ENCODE measurements at places on chromosomes 2 and 18.

DNA sequence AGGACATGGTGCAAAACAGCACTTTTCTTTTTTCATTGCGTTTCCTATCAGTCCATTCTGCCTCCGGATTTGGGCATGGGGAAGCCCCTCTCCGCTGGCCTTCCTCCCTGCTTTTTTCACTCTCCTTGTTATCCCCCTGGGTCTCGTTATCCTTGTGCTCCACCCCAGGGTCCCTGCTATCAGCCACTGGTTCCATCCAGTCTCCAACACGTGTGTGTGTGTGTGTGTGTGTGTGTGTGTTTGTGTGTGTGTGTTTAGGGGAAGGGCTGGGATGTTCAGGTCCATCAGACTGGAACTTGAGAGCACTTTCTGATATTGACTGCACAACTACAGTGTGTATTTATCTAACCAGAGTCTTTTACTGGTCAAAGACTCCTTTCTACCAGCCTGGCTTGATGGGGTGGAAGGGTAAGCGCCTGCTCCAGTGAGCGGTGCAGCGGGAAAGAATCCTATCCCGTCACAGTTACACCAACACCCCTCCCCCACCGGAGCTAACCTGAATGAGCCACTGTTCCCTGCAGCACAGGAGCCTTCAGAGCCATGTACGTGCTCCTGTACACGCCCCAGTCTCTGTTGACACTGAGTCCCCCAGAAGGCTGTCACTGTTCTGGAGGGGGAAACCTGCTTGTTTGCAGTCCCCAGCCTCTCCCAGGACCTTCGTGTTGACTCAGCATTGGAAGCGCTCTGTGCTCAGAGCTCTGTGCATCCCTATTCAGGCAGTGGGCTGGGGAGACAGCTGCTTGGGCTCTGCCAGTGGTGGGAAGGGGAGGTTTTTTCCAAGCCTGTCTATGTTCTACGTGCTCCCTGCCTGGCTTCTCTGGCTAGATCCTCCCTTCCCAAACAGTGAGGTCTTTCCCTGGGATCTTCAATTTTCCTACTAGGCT, 4.6 kb downstream of the INHA start:
- DNase-seq, result no peak

DNA sequence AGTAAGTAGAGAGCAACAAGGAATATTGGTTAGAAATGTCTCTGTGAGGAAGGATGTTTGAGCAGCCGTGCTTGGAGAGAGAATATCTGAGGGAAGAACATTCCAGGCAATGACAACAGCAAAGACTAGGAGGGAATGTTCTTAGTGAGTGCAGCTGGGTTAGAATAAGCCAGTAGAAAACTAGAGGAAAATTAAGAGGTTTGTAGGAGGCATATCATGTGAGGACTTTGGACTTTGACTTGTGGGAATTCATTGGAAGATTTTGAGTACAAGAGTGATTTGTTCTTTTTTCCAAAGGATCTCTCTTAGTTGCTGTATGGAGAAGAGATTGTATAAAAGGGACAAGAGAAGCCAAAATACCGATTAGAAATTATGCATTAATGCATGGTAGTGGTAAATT, 47.2 kb downstream of the PPM1B start:
- no peak for DNase-seq

DNA sequence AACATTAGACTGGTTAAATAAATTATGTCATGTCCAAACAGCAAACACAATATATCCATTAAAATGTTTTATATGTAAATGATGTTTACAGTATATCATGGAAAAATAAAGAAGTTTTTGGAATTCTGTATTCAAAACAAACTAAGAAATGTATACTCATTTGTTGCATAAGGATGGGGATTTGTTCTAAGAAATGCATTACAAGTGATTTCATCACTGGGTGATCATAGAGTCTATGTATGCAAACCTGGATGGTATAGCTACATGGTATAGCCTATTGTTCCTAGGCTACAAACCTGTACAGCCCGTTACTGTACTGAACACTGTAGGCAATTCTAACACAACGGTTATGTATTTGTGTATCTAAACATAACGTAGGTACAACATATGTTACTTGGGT, 35.1 kb downstream of the ARL5A start:
- DNase-seq, result no peak

- DNase-seq, result no peak
These were observed 129.8 kb upstream of the CAB39 start for GRCh38 chr2:230582851-230583283.

- no peak for DNase-seq
These were observed 132.8 kb downstream of the ARHGAP15 start for GRCh38 chr2:143261986-143262385.

- DNase-seq, result no peak
These were observed 48.6 kb downstream of the KIAA2012 start for GRCh38 chr2:202121532-202122162.

DNA sequence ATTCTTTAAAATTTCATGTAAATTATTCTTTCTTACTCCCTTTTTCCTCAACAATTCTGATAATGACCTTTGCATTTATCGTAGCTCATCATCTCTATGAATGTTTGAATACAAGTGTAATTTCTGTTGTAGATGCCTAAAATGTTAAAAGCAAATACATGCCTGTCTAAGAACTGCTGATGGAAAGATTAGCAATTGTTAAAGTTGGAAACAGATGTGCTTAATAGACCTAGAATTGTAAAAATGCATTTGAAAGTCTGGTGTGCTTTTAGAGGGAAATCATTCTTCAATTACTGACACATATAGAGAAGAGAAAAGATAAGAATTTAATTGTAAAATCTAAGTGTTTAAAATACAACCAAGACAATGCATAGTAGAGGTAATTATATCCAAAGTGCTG, 50.4 kb downstream of the CCDC102B start:
- no peak for DNase-seq

GRCh38 chr2:85178980-85179411, 45.8 kb downstream of the TCF7L1 start:
- no peak for DNase-seq

GRCh38 chr2:175396696-175397095, 215.2 kb upstream of the ATP5MC3 start:
- DNase-seq, result no peak

GRCh38 chr18:8908792-8909510, 193.5 kb upstream of the NDUFV2 start:
- no peak for DNase-seq

- no peak for DNase-seq
These were observed 137.2 kb downstream of the BCL2 start for GRCh38 chr18:63182310-63182772.

- no peak for DNase-seq
These were observed 118.4 kb upstream of the PXDN start for GRCh38 chr2:1862608-1863280.

DNA sequence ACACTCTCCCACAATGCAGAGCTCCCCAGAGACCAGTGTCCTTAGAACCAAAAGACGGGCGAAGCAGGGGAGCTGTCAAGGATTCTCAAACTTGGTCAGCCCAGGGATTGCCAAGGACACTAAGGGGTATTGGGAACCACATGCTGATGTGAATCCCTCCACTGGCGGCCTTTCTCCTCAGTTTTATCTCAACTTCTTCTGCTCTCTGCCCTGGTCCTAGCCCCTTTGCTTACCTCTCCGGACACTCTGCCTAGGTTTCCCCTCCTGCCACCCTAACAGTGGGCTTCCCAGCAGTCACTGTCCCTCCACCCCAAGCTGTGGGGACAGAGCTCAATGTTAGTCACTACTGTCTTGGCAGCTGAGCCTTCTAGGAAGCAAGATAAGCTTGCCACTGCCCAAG, 61.1 kb downstream of the POLR1A start:
- DNase-seq, result no peak

GRCh38 chr18:49319590-49319989, 140.9 kb downstream of the DYM start:
- DNase-seq, result no peak

DNA sequence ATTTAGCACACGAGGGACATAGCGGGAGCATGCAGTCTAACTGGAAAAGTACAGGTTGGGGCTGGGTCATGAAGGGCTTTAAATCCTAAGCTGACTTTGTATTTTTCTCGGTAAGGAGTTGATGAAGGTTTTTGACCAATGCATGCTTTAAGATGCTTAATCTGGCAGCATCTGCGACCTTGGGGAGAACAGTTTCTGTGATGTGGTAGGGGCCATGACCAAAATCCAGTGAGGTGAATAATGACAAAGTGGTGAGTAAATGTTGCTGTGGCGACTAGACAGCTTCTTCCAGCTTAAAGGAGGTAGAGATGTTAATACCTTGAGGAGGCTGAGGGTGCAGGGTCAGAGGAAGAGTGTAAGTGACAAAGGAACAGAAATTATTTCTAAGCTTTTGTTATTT, 174.6 kb upstream of the ALPP start:
- DNase-seq, result no peak
